ENCODE measurements at places on chromosomes 2 and 18.

- no peak for DNase-seq
Observed at GRCh38 chr2:167177196-167177595, 288.9 kb downstream of the XIRP2 start.

DNA sequence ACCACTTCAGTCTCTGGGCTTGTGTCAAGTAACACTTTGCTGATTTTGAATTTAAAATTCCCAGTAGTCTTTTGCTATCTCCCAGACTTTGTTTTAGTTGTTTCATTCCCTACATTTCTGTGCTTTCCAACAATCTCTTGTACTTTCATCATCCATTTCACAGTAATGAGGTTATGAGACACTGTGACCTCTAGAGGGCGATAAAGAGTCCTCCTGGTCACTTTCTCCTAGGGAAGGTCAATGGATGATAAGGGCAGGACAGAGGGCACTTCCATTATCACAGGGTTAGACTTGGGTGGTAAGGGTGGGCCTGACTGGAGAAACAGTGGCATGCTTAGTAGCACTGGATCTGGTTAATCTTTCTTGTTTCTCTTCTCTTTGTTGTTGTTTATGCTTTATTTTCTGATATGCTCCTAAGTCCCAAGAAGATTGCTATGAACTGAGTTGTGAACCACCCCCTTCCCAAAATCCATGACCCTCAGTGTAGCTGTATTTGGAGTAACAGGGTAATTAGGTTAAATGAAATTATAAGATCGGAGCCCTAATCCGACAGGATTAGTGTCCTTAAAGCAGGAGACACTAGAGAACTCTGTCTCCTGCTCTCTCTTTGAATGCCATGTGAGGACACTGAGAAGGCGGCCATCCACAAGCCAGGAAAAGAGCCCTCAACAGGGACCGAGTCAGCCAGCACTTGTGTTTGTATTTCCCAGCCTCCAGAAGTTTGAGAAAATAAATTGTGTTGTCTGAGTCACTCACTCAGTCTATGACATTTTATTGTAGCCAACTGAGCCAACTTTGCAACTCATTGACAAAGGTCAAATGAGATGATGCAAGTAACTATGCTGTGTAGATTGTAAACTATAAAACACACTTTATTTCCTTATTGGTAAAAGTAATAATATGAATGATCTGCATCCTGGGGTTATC lies 779.2 kb downstream of the CNTNAP5 start:
- DNase-seq: peak; percentile 48

- DNase-seq: no peak
Observed at GRCh38 chr2:49053156-49053555, 101.2 kb downstream of the FSHR start.

- DNase-seq: no peak
Observed at GRCh38 chr2:8999102-8999446, 4.4 kb downstream of the MBOAT2 start.

DNA sequence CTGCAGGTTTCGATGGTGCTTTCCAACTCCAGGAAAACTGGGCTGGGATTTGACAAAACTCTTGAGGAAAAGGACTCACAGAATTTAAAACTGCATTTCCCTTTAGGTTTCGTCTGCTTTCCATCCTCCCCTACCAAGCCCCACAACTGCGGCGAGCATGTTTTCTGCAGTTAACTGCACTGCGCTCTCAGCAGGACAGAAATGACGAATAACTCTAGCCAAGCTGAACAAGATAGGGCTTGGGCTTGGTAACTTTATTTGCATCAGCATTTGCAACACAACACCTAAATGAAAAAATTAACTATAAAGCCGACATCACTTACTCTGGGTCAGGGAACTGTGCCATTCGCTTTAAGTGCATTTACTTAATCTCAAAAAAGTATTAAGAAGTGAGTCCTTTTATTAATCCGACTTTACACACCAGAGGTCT lies 669 bp upstream of the PIKFYVE start:
- DNase-seq: peak; percentile 3

- no peak for DNase-seq
Observed at GRCh38 chr2:225466891-225467604, 67.5 kb downstream of the NYAP2 start.

DNA sequence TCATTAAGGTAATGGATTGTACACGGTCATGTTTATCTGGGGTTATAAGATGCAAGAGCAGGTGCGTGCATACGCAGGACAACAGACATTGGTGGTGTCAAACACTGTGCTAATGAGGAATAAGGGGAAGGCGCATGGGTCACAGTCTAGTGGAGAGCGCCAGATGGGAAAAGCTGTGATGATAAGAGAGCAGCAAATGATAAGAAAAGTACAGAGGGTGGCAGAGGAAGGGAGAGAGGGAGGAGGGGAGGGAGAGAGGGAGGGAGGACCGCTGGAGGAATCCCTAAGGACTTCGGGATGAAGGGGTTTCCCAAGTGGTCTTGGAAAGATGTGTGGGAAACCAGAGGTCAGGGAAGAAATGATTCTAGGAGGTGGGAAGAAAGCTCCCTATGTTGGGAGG lies 2.9 kb downstream of the TNFRSF11A start:
- no peak for DNase-seq

DNA sequence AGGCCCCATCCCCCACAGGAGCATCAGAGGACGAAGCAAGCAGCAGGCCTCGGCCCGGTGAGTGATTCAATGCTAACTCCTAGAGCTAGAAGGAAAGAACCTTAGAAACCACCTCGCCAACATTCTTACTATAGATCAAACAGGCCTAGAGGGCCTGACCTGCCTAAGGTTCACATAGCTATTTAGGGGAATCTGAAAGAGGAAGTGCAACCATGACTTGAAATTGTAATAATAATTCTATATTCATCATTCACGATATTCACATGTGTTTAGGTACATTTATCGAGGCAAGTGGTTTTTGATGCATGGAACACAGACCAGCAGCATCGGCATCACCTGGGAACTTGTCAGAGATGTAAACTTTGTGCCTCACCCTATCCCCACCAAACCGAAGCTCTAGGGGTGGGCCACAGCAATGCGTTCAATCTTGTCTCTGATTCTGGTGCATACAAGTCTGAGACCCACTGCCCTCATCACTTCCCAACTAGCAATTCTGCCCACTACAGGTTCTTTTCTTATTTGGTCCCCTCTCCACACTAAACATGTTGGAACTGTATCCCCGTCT lies 78.0 kb upstream of the DNMT3A start:
- no peak for DNase-seq

- peak; percentile 41 for DNase-seq
Observed at GRCh38 chr2:120396861-120397811, 51.2 kb downstream of the INHBB start.
